Amniotic epithelial cell (primary cell): ENCODE measurements at places on chromosomes 6 and 20.
A peak's percentile ranks its signal among the peaks of the same experiment; 100 is the strongest.

GRCh38 chr6:38153798-38154345 lies 334.3 kb downstream of the ZFAND3 start:
- no peak for DNase-seq

DNA sequence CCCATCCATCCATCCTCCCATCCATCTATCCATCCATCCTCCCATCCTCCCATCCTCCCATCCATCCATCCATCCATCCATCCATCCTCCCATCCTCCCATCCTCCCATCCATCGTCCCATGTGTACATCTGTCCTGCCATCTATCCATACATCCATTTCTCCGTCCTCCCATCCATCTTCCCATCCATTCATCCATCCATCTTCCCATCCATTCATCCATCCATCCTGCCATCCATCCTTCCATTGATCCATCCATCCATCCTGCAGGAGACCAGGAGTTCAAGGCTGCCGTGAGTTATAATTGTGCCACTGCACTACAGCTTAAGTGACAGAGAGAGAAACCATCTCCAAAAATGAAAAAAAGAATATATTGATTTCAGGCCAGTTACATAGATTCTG lies 356.5 kb downstream of the CDH26 start:
- DNase-seq, result no peak

DNA sequence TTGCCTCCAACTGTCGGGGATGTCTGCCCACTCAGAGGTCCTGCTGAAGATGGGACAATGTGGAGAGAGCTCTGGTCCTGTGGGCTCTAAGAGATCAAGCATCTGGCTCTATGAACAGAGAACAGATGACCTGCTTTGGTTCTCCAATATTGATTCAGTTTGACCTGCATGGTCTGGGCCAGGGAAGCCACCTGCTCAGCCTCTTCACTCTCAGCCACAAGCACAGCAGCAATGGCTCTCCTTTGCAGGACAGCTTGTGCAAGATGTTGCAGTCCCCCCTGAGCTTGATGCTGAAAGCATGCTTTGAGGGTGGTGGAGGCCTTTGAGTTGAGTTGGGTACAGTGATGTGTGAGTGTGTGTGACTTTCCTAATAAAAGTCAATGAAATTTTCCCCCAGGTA lies 18.6 kb upstream of the MCM3 start:
- no peak for DNase-seq

GRCh38 chr20:1086277-1087213 lies 31.9 kb upstream of the PSMF1 start:
- DNase-seq, result no peak

- DNase-seq, result no peak
Observed at GRCh38 chr20:58208944-58209343, 19.5 kb downstream of the ANKRD60 start.

GRCh38 chr6:45709781-45710220 lies 305.9 kb downstream of the CLIC5 start:
- peak; percentile 51 for DNase-seq

DNA sequence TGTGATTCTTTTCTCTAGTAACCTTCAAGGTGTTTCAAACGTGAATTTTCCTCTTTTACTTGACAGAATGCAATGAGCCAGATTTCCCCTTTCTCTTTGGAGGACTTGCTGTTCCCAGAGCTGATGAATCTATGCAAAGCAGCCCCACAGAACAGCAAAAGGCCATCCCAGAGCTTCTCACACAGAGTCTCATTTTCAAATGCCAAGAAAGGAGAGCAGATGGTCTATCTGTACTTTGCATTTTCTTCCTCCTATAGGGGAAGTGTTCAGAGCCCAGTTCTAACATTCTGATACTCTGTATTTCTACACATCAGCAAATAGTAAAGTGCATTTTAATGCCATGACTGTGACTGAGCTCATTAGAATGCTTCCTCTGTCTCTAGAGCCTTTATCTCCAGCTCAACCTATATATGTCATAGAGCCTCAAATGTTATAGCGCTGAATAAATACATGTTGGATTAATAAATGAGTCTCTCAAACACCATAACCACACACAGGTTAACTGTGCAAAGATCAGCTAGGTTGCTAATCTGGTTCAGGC lies 81.8 kb upstream of the EYA4 start:
- no peak for DNase-seq

DNA sequence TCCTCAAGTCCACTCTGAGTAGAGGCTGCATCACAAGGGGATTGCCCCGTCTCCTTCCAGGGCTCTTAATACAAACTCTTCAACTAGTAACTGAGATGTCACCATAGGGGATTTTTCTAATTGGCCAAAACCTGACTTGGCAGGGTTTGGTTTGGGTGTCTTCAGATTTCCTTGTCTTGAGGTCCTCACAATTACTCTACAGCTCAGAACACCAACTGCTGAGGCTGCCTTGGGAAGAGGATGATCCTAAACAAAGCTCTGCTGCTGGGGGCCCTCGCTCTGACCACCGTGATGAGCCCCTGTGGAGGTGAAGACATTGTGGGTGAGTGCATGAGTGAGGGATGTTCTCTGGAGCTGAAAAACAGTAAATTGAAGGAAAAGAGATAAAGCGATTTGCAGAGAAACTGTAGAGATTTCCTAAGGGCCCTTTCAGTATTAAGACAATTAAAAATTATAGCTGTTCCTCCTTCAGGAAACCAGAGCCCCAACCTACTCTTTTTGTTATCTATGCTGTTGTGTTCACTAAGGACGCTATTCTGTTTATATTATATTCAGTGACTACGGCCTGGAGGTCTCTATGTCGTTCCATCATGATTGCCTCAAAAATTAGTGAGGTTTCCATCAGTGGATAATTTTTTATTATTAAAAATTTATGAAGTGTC lies at the start of gene HLA-DQA1:
Gene HLA-DQA1 (plus strand): TSS at position 188 of the 662 bp plus-strand sequence. CDS start 53 bp downstream, at position 241.
- DNase-seq, result no peak
